ENCODE measurements at places on chromosomes 3 and 15. TPM values are rescaled to one million over a fixed set of nuclear protein-coding genes. Genes with fewer than 3 reads are reported as not detected.

The KNG1 gene
- not detected for total RNA-seq

The ALDH1L1 gene
- 0.19 TPM for total RNA-seq

The GOLGA8M gene
- not detected for total RNA-seq

The SLC22A13 gene
- 0.07 TPM for total RNA-seq

The IL5RA gene
- total RNA-seq: not detected

The VPS8 gene
- 9.6 TPM for total RNA-seq

The ST6GAL1 gene
- total RNA-seq: 3.8 TPM

The TMEM212 gene
- total RNA-seq: not detected

The GUCA1C gene
- total RNA-seq: not detected

The VIPR1 gene
- total RNA-seq: 2.3 TPM

The SGO1 gene
- 15.8 TPM for total RNA-seq

The SCN11A gene
- total RNA-seq: not detected

The PPARG gene
- 42.1 TPM for total RNA-seq

The TMC3 gene
- total RNA-seq: not detected

The PDE8A gene
- total RNA-seq: 20.3 TPM

The MUSTN1 gene
- total RNA-seq: 0.14 TPM

Measured in A549 treated with dexamethasone at 1 μM for 4 hours (cell line).